ENCODE measurements at places on chromosomes 7 and 10. TPM values are rescaled to one million over a fixed set of nuclear protein-coding genes. Genes with fewer than 3 reads are reported as not detected.

The PAOX gene
- 0.70 TPM for total RNA-seq

The NODAL gene
- 0.37 TPM for total RNA-seq

The HMX3 gene
- total RNA-seq: not detected

The SPACDR gene
- 0.85 TPM for total RNA-seq

The LIPJ gene
- not detected for total RNA-seq
